Activated gamma-delta T cell (primary cell): ENCODE measurements at places on chromosomes 6 and 20.

GRCh38 chr6:11596640-11597237 lies 59.2 kb downstream of the TMEM170B start:
- DNase-seq: no peak

- no peak for DNase-seq
Observed at GRCh38 chr6:114650891-114651290, 308.1 kb upstream of the HS3ST5 start.

GRCh38 chr6:9623985-9624384 lies 790.9 kb downstream of the TFAP2A start:
- no peak for DNase-seq

DNA sequence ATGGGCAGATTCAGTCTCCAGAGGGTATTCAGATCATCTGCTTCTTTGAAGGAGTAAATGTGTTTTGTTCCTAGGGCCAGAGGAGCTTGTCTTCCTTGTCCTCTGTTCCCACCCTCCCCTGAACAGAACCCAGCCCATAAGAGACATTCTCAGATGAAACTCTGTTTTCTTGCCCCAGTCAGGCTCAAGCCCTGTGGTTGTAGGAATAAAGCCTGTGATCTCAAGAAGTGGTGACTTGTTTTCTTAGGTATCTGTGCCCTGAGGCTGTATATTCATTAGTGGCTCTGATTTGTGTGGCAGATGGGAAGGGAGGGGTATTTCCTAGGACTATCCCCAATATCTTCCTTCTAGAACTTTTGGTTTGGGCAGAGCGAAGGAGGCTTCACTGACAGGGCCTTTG lies 27.9 kb downstream of the GSS start:
- no peak for DNase-seq
